ENCODE measurements at places on chromosomes 12 and 14.

DNA sequence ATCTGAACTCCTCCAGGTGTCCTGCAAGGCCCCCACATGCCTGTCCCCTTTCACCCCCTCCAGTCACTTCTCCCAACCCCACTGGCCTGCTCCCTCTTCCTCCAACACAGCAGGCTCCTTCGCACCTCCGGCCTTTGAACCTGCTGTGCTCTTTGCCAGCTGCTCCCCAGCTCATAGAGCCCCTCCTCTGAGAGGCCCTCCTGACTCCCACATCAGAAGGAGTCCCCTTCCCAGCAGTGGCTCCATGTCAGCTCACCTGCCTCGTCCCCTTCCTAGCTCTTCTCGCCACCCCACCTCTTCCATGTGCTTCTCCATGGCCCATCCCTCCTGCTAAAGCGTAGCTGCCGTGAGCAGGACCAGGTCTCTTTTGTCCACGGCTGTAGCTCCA, 22.1 kb downstream of the SCARB1 start:
- no peak for DNase-seq

DNA sequence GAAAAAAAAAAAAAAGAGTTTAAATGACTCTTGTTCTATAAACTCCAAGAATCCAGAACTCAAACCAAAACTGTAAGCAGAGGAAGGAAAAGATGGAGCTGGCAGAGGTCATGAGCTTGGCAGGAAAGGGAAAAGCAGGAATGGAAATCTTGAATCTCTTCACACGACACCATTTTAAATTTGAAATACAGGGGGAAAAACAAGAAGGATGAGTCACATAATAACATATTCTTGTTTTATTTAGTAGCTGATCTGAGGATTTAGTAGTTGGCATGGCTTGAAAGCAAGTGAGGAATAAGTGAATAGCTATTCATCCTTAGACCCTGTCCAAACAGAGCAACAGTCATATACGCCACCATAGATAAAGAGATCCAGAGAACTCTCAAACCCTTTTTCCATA, 35.0 kb downstream of the EPS8 start:
- peak; percentile 56 for DNase-seq

DNA sequence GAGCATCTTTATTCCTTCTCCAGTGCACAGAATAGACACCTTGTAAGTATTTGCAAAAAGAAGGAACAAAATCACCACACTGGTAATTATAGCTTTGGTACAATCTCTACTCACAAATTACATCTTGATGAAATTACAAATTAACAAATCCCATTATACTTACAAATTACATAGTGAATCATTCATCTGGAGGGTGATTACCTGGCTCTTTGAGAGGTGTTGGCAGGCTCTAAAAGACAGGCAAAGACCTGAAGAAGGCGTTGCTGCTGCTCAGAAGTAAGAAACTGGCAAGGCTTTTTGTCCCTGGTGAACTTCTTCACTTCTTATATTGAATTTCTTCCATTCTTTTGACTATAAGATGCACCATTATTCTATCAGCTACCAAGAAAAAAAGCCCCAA, 21.7 kb upstream of the LMNTD1 start:
- DNase-seq: no peak

DNA sequence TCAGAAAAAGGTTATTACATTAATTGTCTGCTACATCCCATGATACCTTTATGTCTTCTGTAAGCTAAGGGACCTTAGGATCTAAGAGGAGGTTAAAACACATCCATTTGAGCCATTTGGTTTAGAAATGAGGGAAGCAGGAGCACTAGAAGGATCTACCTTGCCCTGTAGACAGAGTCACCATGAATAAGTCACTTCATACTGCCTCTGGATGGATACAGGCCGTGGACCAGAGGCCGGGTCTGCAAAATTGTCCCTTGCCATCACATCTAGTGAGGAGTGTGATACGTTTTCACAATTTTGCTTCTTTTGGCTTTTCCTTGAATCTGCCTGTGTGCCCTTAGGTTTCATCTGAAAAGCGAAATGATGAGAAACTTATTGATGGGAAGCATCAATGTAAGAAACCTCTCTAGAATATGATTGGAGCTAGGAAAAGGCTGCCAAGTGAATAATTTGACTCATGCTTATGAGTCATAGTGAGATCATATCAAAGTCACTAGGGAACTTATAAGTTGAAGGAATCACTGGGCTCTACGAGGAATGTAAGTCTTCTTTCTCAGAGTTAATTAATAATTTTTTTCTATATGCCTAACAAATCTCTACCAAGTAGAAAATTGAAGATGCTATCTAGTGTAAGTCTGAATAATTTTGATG, 10.8 kb downstream of the GLRX5 start:
- DNase-seq: peak; percentile 84

DNA sequence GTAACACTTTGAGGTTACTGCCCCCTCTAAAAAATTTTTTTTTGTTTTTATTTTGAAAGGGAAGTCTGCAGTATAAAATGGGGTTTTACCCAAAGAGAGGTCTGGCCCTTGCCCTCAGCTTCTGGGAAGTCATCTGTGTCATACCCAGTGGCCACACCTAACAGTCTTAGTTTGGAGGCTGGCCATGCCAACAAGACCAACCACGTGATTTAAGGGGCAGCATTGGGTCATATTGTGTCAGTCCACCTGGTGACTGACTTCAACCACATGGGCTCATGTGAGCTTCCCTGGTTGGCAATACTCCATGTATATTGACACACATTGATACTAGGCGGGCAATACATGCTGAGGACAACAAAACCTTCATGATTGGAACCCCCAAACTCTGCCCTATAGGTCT, 173.9 kb downstream of the GXYLT1 start:
- DNase-seq: no peak

DNA sequence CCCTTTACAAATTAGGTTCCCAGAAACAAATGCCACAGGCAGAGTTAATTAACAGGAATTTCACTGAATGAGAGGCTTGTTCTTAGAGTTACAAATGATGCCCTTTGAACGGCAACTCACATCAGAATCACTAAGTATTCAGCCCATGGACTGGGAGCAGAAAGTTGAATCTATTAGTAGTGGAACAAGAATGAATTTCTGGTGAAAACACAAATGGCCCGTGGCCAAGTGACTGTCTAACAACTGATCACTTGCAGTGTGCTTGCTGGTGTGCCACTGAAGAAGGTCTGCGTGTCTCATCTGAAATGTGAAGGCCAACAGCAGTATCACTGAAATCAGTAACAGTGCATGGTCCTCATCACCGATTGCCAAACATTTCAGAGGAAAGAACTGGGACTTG, 893.4 kb upstream of the TMEM132C start:
- no peak for DNase-seq

DNA sequence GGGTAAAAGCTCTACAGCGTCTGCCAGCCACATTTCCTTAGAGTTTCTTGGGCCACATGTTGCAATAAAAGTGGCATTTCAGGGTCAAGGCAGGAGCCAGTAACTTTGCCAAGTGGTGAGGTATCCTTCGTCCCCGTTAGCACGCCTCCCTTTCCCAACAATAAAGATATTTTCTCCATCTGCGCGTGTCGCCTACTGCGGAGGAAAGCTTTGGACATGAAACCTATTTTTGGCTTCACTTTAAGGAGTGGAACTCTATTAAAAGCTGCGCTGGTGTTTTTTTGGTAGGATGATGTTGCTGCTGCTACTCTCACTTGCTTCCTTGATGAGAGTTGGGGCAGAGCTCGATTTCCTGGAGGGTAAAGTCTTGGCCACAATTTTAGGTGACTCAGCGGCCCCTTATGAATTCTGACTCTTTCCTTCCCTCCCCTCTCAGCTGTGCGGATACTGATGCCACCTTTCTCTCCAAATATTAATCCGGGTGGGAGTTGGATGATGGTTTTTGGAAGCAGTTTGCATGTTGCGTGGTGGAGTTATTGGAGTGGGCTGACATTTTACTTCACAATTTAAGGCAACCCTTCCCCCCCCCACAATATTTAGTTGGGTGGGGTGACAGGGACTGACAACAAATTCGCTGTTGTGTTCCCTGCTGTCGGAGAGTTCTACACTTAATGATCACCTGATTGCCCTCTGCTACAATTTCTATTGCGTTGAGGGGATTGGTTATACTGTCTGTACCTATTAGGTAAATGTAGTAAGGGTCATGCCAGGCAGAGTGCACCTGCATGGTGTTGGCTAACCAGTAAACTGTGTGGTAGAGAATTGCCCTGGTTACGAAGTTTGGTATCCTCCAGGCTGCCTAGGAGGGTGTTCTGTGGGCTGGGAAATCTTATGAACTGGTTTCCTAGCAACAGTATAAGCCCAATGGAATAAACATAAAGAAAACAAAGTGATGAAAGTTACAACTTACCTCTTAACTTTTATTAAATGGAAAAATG, 1.1 kb downstream of the CCDC91 start:
- DNase-seq: peak; percentile 52

GRCh38 chr12:58703866-58704265, 216.4 kb downstream of the LRIG3 start:
- DNase-seq: peak; percentile 72

Measured in fibroblast of skin of right quadriceps (primary cell).